ENCODE measurements at places on chromosomes 13 and 19.
A peak's percentile ranks its signal among the peaks of the same experiment; 100 is the strongest.

DNA sequence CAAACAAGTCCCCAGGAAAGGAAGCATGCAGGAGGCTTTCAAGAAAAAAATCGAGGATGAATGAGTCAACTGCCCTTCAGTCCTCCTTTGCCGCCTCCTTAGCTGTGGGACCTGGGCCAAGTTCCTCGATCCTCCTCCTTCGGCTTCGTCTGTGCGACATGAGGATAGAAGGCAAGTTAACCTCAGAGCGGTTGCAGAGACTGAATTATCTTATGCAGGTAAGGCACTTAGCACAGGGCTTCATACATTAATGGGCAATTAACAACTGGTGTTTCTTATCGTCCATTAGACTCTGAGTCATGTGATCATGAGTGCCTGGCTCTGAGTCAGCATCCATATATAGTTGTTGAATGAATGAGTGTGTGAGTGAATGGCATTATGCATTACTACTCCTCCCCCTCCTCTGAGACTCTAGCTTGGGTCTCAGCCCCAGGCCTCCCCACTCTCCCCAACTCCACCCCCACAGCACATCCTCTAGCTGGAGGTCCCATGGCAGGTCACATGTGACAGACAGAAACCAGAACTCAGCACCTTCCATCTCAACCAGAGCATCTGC is 1.6 kb upstream of the TTC9B start:
- DNase-seq: no peak

GRCh38 chr19:35851213-35852028 is 883 bp downstream of the NPHS1 start:
- no peak for DNase-seq

- peak; percentile 8 for DNase-seq
Measured at GRCh38 chr19:46218160-46218559, 11.4 kb upstream of the IGFL1 start.

- no peak for DNase-seq
Measured at GRCh38 chr19:8367327-8368001, 3.5 kb downstream of the ANGPTL4 start.

DNA sequence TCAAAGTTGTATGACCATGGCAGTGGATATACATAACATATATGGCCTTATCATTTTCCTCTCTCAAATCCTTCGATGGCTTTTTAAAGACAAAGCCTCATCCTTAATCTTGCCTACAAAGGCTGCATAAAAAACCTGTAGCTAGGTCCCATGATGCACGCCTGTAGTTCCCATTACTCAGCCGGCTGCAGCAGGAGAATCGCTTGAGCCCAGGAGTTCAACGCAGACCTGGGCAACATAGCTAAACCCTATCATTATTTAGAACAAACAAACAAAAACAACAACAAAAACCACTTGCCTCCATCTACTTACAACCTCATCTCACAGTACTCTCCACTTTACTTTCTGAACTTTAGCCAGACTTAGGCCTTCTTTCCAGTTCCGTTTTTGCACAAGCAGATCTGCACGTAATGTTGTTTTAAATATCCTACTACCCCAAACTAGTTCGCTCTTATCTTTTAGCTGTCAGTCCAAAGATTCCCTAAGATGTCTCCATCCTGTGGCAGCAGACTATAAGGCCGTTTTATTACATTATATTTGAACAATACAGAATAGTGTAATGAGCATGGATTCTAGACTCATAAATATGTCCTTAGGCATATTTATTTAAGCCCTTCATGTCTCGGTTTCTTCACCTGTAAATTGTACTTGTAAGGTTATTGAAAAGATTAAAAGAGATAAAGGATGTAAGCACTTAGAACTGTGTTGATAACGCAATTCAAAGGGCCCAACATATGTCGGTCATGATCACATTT is 969 bp upstream of the POMP start:
- no peak for DNase-seq
